Cortex of kidney (tissue), 1 donor: ENCODE measurements at places on chromosomes 12 and 14.

DNA sequence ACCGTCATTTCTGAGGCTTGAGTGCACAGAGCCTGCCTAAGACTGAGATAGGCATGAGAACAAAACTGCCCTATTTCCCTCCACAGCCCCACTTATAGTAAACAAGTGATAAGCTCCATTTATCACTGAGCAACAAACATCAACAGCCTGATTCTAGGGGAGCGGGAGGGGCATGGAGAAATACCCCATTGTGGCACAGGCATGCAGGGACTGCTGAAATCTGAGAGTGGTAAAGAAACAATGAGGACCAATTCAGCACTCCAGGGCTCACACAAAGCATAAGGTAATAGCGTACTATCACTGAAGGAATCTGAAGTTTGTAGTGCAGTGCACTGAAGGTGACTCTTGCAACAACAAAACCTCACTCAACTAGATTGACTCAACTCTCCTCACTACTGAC is 186.7 kb downstream of the ANO2 start:
- no peak for DNase-seq

DNA sequence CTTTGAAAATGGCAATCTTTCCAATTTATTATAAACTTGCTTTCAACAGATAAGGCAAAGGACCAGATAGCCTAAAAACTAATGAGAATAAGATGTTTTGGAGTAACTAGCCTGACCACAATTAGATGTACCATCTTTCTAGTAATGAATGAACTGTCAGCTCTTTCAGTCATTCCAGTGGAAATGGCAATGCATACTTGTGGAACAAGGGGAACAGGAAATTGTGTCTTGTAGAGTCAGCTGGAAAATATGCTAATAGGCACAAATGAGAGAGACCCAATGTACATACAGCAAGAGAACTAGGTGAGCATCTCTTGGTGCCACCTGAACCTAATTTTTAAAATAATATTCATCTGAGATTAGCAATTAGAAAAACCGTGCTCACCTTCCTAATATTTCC is 76.1 kb upstream of the GPHB5 start:
- DNase-seq = no peak

- no peak for DNase-seq
These were observed 30.6 kb upstream of the TUBA1A start for GRCh38 chr12:49219417-49220026.

GRCh38 chr12:131622422-131622955 is 88.4 kb upstream of the SFSWAP start:
- no peak for DNase-seq

DNA sequence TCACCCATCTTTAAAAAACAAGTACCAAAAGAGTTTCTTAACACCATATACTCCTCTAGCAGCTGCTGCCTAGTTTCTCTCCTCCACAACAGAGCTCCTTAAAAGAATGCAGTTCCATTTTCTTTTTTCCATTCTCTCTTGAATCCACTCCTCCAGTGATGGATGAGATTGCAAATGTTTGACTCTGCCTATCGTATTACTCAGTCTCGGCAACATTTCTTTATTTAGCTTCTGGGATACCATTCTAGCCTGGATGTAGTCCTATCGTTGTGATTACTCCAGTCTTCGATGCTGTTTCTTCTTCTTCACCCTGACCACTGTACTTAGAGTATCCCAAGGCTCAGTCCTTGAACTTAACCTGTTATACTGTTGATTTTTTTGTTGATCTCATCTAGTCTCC is 30.8 kb downstream of the CAND1 start:
- no peak for DNase-seq

- no peak for DNase-seq
These were observed 160.5 kb downstream of the NUAK1 start for GRCh38 chr12:105978276-105978675.

DNA sequence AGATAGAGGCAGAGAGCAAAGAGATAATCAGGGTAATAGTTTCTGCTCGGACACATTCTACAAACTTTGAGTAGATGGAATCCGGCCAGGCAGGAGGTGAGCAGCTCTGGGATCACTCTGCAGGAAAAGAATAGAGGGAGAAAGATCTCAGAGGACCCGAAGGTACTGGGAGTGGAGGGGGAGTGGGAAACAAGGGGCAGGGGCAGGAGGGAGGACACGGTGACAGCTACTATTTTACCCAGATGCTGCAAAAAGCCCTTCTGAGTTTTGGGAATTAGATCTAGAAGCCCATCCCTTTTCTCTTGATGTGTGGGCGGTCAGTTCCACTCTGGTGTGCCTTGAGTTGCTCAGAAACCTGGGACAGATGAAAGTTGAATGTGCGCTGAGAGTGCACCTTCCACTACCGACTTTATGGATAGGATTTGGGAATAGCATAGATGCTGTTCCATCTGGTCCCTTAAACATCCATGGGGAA is 556 bp downstream of the GPRC5A start:
- DNase-seq = no peak

GRCh38 chr12:97943359-97943758 is 480.8 kb downstream of the RMST start:
- no peak for DNase-seq

DNA sequence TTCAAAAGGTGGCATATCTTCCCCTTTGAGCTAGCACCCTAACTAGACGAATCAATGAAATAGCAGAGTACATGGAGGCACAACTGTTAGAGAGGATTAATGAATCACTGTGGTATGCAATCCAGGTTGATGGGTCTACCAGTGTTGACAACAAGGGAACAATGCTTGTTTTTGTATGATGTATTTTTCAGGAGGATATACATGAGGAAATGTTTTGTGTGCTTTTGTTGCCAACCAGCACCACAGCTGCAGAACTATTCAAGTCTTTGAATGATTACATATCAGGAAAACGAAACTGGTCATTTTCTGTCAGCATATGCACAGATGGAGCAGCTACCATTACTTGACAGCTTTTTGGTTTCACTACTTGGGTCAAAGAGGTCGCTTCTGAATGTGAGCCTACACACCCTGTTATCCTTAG is 142.6 kb downstream of the GPHN start:
- no peak for DNase-seq

DNA sequence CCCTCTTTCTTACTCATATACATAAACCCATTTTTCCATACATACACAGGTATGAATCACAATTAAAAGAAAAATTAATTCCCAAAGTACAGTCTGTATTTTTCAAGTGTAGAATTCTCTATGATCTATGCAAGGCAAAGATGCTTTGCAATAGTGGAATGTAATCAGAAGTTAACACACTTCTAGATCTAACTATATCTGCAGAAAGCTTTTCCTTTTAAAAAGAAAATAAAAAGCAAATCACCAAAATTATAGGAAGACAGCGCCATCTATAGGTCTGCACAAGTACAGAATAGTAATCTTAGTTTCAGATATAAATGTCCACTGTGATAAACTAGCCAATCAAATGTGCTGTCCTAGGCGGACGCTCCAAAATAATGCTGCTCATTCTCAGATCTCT is 22.0 kb downstream of the SLC25A21 start:
- DNase-seq = no peak

GRCh38 chr12:98639491-98639890 is 5.1 kb downstream of the IKBIP start:
- DNase-seq = no peak

- DNase-seq = no peak
These were observed 433.0 kb downstream of the LRIG3 start for GRCh38 chr12:58487255-58487654.

GRCh38 chr14:24052656-24053547 is 1.1 kb downstream of the CARMIL3 start:
- DNase-seq = no peak

DNA sequence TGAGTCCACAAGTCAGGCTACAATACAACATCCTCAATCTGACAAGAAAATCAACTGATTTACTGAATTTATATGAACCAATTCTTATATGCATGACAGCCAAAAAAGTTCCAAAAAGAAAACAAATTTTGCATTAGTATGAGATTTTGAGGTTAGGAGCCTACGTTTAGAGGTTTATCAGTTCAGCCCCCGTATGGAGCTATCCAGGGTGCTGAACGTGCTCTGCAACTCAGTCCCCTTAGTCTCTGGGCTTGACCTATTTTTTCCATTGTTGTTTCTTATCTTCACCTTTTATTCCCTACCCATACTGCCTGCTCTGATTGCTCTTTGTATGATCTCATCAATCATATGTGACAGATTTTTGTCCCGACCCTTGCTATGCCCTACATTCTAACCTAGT is 693.0 kb downstream of the NRXN3 start:
- no peak for DNase-seq

GRCh38 chr14:71414631-71415403 is 507.6 kb downstream of the PCNX1 start:
- no peak for DNase-seq

DNA sequence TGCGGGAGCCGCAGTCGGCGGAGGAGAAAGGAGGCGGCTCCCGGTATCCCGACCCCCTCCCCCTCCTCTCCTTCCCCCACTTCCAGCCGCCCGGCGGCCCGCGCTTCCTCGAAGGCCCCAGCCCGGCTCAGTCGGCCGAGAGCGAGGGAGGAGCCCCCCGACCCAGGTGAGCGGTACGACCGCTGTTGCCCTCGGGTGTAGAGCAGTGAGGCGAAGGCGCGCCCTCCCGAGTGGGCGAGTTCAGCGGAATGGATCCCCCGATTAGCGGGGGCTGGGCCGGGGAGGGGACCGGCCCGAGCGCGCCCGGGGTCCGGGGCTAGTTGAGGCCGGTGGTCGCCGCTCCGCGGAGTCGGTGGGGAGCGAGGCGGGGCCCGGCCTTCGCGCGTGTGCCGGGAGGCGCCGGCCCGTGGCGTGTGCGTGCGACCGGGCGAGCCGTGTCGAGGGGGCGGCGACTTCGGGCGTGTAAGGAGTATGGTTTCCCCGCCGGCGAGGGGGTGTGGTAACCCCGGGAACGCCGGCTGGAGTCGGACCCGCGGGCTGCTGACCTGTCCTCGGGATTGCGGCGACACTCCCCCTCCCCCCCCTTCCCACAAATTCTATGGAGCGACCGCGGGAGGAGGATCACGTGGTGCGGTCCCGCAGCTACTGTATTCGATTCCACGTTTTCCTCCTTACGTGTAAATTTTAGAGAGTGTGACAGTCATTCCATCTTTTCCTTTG is 501 bp downstream of the RIMKLB start:
- DNase-seq = no peak

DNA sequence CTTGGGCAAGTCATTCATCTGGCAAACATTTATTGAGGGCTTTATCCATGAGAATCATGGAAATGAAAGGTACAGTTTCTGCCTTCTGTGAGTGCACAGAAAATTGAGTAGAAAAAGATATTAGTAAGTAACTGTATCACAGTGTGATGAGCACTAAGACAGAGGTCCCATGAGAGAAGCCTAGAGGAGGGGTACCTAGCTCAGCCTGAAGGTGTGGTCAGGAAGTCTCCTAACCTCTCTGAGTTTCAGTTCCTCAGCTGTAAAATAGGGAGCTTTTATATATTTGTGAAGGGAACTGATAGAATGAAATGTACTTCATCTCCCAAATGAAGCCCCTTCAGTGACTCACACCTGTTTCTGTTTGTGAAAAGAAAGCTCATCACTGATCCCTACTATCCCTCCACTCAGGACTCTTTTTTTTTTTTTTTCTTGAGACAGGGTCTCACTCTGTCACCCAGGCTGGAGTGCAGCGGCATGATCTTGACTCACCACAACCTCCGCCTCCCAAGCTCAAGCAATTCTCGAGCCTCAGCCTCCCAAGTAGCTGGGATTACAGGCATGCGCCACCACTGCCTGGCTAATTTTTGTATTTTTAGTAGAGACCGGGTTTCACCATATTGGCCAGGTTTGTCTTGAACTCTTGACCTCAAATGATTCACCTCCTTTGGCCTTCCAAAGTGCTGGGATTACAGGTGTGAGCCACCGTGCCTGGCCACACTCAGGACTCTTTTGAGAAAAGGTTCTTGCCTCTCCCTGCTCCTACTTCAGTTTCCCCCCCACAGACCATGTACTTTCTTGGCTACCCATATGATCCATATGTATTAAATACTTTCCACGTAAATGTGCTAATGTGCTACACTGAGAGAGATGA is 93.7 kb upstream of the FUT8 start:
- DNase-seq = no peak

- no peak for DNase-seq
These were observed 61.6 kb downstream of the EML1 start for GRCh38 chr14:99854831-99855230.

GRCh38 chr14:97924922-97925613 is 1127.9 kb downstream of the VRK1 start:
- DNase-seq = no peak

GRCh38 chr12:52444647-52445595 is 7.0 kb downstream of the KRT6B start:
- DNase-seq = no peak

DNA sequence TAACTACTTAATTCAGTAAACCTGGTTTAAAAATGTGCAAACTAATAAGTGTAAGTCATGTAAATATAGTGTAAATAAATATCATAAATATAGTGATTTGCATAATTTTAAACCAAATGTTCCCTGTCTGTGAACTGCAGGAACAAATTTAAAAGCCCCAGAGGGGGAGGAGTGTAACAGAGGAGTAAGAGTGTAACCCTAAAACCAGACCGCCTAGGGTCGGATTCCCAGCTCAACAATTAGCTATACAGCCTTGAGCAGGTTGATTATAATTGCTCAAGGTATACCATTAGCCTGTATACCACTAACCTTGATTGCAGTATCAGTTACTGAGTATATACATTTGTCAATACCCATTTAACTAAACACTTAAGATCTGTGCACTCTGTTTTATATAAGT is 218.4 kb downstream of the ADAMTS20 start:
- no peak for DNase-seq

- DNase-seq = no peak
These were observed 124.6 kb downstream of the KICS2 start for GRCh38 chr12:64097366-64098105.

DNA sequence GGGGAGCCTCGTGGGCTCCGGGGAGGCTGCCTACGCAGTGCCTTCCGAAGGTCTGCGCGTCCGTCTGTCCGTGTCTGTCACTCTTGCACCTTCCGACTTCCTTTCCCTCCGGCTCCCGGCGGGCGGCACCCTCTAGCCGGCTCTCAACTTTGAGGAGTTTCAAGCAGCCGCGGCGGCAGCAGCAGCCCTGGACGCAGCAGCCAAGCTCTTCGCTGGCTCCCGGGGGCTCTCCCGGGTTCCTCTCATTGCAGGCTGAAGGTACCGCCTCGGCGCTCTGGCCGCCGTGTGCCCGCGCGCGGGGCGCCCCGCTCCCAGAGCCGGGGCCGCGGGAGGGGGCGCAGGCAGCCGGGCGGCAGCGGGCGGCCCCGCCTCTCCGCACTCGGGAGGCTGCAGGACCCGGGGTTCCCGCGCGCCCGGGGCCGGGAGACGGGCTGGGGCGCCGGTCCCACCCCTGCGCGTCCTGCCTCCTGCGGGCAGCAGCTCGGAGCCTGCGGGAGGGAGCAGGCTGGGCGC is at the start of the genes AMIGO2 and PCED1B:
Gene AMIGO2, minus strand, starts transcription at position 492 of the 513 bp plus-strand sequence. CDS start 957 bp downstream, outside the sequence.
Gene PCED1B, plus strand, starts transcription at position 154 of the 513 bp plus-strand sequence. CDS start 155,443 bp downstream, outside the sequence.
- DNase-seq = no peak

DNA sequence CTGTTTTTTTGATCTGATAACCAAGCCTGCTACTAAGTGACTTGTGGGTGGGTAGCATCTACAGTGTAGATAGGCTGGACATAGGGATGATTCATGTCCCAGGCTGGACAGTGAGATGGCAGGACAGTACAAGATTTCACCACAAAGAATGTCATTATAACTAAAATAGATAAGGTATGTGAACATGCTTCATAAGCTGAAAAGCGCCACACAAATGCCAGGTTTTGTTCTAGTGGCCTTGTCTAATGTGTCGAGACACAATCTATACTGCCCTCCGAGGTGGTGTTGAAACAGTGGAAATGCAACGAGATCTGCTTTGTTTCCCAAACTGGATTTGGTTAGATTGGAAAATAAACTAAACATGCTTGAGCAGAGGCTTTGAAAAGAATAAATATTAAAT is 4.4 kb downstream of the LGALS3 start:
- no peak for DNase-seq

- DNase-seq = no peak
These were observed 466.0 kb downstream of the RAD51B start for GRCh38 chr14:68285421-68286179.

GRCh38 chr12:131391399-131391798 is 319.5 kb upstream of the SFSWAP start:
- DNase-seq = no peak
